Fibroblast of mammary gland (primary cell): ENCODE measurements at places on chromosomes 7 and 10.

DNA sequence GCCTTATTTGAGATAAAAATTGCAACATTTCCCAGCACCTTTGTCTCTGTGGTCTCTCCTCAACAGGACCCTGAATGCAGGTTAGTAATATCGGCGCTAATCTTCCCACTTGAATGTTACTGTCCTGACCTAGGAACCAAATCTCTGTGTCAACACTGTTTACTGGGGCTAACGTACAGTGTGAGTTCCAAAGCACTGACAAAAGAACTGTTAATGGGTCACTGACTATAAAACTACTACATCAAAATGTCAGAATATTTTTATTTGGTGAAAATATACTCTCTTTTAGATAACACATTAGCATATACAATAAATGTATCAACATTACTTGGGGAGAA lies 33.3 kb downstream of the CACUL1 start:
- DNase-seq = no peak

DNA sequence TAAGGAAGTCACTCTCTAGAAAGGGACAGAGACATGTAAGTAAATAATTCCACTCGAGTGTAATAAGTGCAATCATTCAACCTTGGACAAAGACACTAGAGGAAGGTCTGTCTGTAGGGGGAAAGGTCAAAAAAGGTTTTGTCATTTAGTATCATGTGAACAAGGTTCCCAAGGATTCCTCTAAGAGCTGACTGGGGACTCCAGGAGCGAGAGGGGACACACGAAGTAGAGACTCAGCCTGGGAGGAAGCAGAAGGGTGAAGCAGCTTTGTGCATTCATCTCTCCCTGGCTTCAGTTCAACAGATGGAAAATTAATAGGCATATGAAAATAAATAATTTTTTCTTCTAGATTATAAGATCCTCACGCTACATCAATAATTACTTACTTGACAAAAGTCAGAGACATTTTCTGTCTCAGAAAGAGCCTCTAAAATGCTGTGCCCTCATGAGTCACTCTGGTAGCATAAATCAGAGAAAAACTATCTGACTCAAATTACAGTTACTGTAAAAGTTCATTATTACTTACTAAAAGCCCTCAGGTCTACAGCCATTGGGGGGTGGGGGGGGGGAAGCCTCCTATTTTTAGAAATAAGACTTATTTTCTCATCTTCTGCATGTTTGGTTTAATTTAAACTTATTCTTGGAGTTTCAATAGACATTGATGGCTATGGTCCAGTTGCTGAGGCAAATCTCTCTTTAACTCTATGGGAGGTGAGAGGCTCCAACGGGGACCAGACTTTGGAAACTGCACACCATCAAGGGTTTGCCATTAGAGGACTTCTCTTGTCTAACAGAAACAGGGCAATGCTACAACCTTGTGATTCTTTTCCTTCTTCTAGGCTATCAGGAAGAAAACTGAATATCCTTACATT lies 275.1 kb upstream of the KLF14 start:
- peak; percentile 65 for DNase-seq

GRCh38 chr10:120012566-120012965 lies 120.0 kb downstream of the SEC23IP start:
- DNase-seq = no peak

DNA sequence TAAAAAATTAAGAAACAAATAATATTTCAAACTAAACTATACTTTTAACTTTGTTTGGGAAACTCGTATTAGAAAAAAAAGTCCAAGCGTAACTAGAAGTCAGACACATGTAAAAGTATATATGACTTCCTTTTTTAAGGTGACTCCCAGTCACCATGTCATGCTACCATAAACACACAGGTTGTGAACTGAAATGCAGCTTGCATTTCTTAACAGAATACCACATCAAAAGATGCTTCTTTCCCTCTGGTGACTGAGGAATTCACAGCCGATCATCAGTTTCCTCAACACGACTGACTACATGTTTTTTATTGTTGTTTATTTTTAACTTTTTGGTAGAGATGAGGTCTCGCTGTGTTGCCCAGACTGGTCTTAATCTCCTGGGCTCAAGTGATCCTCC lies 445.0 kb downstream of the PARD3 start:
- DNase-seq = no peak

- no peak for DNase-seq
Observed at GRCh38 chr10:42999385-43000020, 77.4 kb upstream of the RET start.

DNA sequence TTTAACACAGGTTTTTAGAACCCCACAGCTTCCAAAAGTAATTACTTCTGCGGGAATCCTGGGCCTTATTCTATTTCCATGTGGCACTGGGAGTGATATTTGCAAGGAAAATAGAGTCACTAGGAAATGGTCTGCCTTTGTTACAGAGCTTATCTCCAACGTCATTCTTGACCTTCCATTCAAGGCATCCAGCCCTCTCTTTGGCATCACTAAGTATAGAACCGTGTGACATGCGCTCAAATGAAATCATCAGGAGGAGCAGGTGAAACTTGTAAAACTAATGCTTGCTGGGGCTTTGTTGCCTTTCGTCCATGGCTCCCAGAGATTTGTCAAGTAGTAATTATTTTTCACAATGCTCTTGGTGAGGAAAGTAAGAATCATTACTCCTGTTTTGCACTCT lies 73.4 kb downstream of the PAPSS2 start:
- DNase-seq = no peak
